ENCODE measurements at places on chromosomes 4 and X.

GRCh38 chr4:73662709-73663546, 42.7 kb upstream of the RASSF6 start:
- no peak for DNase-seq

GRCh38 chr4:188619456-188620149, 480.4 kb downstream of the TRIML1 start:
- no peak for DNase-seq

GRCh38 chr4:136246876-136247275, 1285.4 kb downstream of the PCDH18 start:
- DNase-seq, result no peak

- DNase-seq, result no peak
These were observed 64.2 kb upstream of the PJA1 start for GRCh38 chrX:69229436-69229835.

DNA sequence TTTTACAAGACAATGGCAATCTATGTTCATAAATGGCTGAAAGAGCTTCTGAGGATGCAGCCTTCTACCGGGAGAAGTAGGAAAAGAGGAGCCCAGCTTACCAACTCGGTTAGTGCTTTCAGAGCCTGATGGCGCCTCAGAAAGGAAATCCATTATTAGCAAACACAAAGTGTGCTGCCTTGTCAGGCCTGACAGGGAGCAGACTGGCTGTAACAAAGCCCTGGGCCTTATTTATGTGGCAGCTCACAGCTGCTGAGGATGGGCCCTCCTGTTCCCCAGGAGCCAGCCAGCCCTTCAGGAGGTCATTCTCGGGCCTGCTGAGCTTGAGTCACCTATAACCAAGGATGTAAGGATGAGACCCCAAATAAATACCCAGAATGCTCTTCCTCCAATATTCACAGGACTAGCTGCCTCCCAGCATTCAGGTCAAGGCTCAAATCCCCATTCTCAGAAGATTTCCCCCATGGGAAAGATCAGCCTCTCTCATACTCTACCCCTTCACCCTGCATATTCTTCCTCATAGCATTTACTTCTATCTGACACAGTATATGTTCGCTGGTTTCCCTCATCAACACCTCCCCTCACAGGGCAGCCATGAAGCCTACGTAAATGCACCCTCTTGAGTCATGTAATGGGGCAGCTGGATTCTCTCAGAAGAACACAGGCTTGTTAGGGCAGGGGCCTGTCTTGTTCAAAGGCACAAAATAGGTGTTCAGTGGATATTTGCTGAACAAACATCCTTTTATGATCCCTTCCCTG, 227.0 kb upstream of the RASGEF1B start:
- no peak for DNase-seq

Data from stimulated activated CD8-positive, alpha-beta memory T cell treated with anti-CD3 and anti-CD28 coated beads, Interleukin-15, amount 100 ng/mL, for 1 hour (primary cell).